Stimulated activated CD8-positive, alpha-beta memory T cell treated with anti-CD3 and anti-CD28 coated beads, Interleukin-4, amount 100 ng/mL, for 48 hours (primary cell): ENCODE measurements at places on chromosomes 7 and 10.

DNA sequence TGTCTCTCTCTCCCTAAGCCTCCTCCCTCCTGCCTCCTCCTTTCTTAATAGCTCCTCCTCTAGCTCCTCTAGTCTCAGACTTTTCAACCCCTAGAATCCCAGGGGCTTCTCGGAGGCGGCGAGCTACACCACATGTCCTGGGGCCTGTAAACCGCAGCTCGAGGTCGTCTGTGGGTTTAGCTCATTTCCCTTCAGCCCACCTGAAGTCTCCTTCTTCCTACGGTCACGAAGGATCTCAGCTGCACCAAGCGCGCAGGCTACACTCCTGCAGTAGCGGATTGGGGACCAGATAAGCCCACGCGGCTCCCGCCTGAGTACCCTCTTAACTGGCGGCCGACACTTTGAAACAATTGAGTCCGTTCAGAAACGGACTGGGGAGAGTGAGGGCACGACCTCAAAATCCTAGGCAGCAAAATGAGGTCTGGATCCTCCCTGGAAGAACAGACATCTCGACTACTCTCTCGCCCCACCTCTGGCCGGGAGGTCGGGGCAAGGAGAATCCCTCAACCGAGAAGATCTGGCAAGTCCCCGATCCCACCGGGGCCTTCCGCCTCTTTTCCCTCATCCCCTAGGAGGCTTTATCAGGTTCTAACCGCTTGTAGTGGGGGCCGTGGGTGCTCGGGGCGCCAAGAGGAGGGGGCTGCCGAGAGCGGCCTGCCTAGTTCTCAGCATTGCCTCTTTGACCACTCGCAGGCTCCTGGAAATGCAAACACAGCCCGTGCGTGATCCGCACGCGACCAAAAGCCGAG is 1.3 kb upstream of the SORCS3 start:
- no peak for DNase-seq

- DNase-seq, result no peak
Measured at GRCh38 chr7:136869001-136869961, 829 bp downstream of the CHRM2 start.

- no peak for DNase-seq
Measured at GRCh38 chr7:31642681-31643115, 44.3 kb upstream of the PPP1R17 start.

DNA sequence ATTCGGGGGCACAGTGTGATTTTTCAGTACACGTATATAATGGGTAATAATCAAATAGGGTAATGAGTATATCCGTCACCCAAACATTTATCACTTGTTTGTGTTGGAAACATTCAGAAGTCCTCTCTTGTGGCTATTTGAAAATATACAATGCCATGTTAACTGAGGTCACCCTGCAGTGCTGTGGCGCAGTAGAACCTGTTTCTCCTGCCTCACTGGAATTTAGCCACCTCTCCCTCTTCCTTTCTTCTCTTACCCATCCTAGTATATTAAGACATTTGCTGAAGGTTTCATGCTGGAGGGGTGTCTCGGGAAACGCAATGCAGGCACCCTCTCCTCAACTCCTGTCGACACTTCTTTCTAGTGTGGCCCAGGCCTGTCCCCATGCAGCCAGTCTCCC is 425.3 kb upstream of the MKI67 start:
- DNase-seq, result no peak

DNA sequence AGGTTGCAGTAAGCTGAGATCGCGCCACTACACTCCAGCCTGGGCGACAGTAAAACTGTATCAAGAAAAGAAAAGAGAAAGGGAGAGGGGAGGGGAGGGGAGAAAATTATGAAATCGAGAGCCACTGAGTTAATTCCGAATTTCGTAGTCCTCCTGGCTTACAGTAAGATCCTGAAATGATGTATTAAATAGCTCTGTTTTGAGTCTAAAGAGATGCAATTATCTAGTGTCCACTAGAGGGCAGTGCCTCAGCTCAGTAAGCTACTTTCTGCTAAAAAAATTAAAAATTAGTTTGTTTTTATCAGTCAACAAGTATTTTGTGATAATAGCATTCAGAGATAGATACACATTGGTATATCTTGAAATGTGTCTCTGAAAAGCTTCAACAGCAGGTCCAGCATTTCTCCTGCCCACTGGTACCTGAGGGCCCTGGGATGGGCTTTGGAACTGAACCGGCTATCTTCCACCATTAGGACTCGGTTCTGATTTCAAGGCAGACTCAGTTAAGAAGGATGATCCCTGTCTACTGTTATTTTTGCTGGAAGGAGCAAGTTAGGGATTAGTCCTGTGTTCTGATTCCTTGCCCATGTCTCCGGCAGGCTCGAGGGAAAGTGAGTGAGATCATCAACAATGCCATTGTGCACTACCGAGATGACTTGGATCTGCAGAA is 19.5 kb downstream of the TSPAN33 start:
- DNase-seq, result no peak

DNA sequence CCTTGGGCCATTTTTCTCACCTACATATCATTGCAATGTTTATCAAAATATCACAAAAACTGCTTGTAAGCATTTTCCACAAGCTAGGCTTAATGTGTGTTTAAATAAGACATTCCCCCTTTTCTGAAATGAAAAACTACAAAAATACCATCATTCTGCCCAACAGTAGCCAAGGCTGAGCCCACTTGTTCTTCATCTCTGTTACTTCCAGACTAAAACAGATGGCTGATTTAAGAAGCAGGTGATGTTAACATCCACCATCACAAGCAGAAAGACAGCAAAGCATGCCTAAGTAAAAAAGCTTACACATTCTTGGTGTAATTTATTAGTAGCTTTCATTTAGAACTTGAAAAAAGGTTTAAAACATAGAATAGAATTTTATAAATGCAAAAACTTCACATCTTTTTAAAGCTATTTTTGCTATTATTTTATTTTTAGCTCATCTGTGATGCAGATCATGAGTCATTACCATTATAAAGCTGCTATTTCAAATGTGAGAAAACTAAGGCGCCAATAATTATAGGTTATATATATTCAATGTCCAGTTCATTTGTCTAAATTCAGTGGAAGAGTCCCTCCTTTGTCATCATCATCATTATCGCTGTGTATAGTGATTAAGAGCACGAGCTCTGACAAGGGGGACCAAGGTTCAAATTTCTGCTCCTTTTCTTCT is 109.4 kb downstream of the RELN start:
- DNase-seq, result no peak
